GM12865 (cell line): ENCODE measurements at places on chromosomes 7 and 10.
A peak's percentile ranks its signal among the peaks of the same experiment; 100 is the strongest.

DNA sequence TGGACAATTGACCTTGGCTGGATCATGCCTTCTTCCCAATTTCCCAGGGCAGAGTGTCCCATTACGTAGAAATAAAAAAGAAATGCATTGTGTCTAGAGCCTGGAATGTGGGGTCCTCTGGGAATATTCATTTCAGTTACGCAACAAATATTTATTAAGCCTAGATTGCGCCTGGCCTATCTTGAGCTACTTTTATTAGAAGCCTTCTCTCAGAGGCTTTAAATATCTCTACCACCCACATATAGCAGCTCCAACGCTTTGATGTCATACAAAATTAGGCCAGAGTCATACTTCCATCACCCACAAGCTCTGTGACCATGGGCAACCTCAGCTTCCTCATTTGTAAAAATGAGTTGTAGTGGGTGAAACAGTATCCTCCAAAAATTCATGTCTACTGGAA is 24.9 kb upstream of the CARD11 start:
- DNase-seq = peak; percentile 43

DNA sequence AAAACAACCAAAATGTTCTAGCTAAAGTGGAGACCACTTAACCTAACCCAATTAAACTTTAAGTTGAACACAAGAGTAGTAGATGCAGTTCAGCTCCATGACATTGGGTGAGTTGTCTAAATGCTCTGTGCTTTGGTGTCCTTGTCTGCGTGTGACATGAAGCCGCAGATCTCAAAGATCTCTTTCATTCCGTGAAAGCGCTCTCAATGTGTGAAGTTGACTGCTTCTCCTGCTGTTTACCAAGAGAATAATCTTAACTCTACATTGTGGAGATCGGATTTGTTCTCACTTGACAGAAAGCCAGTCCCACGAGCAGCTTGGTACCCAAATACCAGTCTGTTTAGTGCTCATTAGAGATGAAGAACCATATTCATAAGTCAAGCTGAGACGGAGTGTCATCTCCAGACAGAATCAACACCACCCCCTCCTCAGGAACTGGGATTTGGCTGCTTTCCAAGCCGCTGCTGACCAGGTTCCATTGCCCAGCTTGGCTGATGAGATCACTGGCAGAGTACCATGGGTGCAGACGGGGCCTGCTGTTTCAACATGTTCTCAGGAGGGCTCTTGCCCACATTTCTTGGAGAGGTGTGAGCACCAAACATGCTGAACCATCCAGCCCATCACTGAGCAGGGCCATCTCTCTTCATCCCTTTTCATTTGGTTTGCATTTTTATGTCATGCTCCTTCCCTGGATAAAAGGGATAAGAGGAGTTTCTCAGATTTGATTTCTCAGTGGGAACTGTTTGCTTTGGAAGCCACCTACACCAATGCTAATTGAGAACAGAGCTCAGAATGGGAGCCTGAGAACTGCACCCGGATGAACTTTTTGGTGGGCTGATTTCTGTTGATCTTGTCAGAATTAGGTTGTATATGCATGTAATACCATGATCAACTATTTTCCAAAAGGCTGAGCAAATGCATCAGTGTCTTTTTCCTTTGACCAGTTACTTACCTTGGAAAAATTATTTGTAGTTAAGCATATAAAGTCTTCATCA is 95.8 kb upstream of the AGBL3 start:
- DNase-seq = no peak

GRCh38 chr7:115033917-115034459 is 112.1 kb downstream of the MDFIC start:
- DNase-seq = no peak

- DNase-seq = no peak
These were observed 3.5 kb downstream of the LOXL4 start for GRCh38 chr10:98264378-98265065.

GRCh38 chr10:92997620-92998019 is 63.0 kb upstream of the CYP26C1 start:
- DNase-seq = no peak

DNA sequence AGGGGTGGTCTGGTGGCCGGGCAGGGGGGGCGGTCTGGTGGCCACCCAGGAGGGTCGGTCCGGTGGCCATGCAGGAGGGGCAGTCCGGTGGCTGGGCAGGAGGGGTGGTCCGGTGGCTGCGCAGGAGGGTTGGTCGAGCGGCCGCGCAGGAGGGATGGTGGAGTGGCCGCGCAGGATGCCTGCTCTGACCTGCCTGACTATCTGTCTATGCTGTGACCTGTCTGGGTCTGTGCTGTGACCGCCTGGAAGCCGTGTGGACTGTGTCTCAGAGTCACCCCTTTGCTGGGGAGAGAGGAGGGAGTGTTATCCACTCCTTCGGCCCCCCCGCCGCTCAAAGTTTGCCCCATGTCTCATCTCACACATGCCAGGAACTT is 113.2 kb downstream of the ACTR3B start:
- DNase-seq = no peak

GRCh38 chr10:95447685-95448084 is 113.5 kb downstream of the SORBS1 start:
- no peak for DNase-seq

DNA sequence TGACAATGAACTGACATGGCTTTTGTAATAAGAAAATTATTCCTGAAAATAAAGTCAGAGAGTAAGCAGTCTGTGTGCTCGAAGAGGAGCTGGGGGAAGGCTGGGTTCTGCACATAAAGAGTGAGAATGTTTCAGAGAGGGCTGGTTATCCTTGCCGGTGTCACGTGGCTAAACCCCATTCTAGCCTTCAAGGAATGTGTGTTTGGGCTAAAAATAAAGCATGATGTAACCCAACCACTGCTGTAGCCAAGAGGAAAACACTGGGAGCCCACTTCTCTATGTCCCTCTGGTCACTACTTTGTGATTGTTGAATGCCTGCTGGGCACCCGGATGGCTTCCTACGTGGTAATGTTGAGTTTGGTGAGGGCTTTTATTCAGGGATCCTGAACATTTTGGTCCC is 23.5 kb downstream of the WDFY4 start:
- no peak for DNase-seq

GRCh38 chr7:45578467-45578866 is 4.3 kb downstream of the ADCY1 start:
- no peak for DNase-seq

DNA sequence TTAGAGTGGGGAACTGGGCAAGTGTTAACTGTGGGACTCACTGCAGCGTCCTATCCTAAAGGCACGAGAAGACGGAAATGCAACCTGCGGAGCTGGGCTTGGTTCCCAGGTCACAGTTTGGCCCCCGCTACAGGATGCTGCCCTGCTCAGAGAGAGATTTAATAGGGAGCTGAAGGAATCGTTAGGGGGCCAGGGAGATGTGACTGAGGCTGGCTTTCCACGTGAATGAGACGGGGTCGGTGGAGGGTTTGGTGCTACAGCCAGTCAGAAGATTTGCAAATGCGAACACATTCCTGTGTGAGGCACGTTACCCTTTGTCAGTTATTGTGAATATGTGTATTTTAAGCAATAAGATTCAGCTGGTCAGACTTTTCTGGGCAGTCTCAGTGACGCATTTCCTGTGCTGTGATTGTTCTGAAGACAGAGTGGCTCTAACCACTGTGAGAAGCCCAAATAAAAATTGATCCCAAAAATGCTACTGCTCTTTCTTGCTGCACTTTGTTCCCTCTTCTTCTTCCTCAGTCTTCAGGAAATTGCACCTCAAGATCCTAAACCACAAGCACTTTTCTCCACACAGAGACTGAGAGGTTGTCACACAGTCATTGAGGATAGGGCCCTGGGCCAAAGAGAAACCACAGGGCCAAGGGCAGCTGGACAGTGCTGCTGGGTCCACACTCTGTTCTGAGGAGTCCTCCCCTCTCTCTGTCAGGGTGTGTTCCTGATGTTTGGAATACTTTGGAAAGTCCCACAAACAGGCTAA is 21.2 kb downstream of the CYP17A1 start:
- DNase-seq = no peak

- no peak for DNase-seq
These were observed 3.0 kb upstream of the ABHD11 start for GRCh38 chr7:73741600-73741999.

DNA sequence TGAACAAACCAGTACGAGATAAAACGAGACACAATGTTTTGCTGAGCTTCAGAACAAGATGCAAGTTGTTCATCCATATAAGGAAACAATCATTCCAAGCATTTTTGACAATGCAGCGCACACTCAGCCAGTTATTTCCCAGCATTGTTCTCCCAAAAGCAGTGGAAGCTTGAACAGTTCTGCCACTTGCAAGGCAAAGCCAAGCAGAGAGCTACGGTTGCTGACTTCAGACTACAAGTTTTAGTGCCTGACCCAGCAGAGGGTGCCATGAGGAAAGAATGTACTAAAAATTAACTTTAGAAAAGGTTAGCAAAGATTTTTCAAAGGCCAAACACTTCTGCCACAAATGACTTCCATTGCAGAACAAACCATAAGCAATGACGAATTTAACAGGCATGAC is 152.5 kb downstream of the SLC25A13 start:
- DNase-seq = no peak

GRCh38 chr10:29880856-29881255 is 178.5 kb downstream of the JCAD start:
- DNase-seq = no peak

DNA sequence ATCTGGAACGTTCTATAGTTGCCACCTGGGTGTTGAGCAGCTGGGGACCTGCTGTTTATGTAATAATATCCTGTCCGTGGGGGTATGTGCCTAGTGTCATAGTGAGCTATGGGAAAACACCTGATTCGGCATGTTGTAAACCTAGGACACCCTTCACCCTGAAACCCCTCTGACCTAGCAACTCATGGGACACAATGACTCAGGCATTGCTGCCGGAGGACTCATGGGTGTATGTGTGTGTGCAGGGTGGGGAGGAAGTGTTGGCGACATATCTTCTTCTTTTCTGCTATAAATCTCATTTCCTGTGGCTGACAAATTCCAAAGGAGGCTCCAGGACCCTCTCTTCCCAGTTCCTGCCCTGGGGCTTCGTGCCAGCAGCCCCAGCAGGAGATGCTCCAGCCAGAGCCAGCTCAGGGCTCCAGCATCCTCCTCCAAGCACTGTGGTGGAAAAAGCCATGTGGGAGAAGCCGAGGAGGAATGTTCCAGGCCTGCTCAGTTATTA is 77.0 kb upstream of the PODXL start:
- peak; percentile 31 for DNase-seq

DNA sequence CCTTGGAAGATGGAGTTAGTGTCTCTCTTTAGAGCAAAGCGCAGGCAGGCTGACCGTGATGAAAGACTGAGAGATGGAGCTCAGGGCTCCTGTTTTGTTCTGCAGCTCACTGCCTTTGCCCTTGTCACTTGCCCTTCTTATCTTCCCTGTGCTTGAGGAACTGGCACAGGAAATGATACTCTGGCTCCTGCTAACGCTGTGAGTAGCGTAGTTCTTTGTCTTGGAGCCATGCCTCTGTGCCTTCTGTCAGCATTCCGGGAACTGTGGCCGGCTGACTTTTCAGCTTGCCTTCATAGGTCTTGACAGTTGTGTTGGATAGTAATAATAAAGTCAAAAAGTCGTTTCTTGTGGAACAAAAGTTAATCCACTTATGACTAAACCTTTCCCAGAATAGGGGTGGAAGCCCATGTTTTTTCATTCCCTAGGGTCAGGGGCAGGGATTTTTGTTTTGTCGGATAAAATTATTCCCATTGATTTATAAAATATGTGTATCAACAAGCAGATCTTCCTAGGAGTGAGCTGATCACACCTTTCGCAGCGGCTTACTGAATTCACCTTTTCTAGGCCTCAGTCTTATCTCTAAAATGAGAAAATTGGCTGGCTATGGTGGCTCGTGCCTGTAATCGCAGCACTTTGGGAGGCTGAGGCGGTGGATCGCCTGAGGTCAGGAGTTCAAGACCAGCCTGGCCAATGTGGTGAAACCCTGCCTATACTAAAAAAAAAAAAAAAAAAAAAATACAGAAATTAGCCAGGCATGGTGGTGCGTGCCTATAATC is 16.6 kb upstream of the TMEM236 start:
- no peak for DNase-seq
